ENCODE measurements at places on chromosomes 1 and 21.
A peak's percentile ranks its signal among the peaks of the same experiment; 100 is the strongest.

DNA sequence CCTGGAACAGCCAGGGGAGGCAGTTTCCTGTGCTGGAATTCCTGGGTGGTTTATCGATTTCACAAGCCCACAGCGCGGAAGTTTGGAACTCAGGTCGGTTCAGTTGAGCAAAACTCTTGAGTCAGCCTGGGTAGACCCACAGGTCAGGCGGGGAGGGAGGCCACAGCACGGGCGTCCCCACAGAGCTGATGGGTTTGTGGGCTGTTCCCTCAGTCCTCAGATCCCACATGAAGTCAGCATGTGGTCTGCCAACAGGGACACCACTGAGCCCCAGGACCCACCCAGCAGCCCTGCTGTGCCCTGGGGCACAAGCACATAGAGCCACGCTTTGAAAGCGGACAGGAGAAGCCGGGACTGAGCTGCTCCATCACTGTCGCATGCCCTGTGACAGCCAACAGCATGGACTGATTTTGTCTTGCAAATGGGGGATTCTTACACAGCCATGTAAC lies 17.4 kb downstream of the BMP8A start:
- no peak for DNase-seq

DNA sequence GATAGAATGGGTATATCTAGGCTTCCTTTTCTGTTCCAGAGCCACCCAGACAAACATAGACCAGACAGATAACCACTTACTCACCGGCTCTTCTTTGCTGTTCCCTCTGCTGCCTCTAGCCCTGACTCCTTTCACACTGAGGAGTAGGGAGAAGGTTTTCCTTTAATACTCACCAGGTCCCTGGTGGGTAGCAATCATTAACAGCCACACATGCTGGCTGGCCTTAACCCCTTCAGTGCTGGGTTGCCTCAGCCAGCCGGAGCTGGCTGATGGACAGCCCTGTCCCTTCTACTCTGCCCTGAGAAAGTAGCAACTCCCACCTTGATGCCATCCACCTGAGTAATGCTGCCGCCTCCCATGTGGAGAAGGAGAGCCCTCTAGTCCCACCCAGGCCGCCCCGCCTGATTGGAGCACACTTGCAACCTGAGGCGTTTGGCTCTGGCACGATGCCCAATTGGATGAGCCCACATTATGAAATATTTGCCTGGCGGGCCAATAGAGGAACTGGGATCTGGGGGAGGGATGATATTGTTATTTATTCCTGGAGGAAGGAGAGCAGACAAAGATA lies 71.6 kb downstream of the PLEKHA6 start:
- DNase-seq = no peak

DNA sequence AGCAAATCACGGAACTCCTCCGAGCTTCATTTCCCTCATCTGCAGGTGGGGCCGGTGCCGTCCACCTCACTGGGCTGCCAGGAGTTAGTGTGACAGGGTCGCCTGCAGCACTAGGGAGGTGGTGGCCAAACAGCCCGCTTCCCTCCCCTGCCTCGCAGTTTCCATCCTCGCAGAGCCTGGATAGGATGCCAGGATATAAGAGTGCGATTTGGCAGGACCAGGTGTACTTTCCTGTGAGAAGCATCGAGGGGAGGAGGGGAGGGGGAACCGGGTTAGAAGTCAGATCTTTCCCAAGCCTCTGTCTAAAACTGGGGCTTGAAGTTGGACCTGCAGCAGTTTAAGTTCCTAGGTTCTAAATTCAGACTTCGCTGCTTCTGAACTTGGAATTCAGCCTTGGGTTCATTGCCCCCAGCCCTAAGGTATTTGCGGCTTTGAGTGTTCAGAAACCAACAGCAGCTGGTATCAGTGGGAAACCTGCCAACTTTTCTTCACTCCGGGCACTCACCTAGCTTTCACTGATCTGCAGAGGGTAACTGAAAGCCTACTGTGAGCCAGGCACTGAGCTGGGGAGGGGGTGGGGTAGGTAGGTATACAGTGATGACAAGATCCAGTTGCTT lies 1.7 kb upstream of the JUN start:
- DNase-seq = no peak

- no peak for DNase-seq
Measured at GRCh38 chr1:183638649-183639387, 3.2 kb upstream of the ARPC5 start.

- no peak for DNase-seq
Measured at GRCh38 chr21:43731891-43732711, 13.2 kb downstream of the PDXK start.

GRCh38 chr1:234238060-234238459 lies 135.2 kb upstream of the COA6 start:
- DNase-seq = no peak

DNA sequence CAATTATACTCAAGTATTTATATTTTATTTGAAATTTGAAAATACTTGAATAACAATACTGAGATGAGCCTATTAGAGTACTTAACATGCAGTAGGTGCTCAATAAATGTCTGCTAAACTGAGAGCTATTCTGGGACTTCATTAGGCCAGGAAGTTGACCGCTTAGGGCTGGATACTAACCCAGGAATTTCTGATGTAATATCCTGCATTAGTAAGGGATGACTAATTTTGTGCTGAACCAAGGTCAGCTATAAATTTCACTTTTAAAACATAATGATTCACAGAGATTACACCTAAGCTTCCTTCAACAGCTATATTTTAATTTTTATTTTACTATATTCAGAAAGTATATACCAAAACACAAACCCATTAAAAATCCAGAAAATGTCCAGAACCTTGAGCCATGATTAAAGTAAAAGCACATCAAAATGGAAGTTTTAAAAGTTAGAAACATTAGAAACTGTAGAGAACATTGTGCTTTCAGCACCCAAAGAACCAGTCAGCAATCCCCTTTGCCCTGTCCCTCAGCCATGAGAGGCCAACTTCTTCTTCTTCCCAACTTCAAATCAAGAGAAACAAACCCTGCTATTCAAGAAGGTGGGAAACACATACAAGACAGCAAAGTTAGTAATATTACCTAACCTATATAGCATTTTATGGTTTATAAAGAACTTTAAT lies 35.4 kb downstream of the WNT2B start:
- DNase-seq = peak; percentile 45

DNA sequence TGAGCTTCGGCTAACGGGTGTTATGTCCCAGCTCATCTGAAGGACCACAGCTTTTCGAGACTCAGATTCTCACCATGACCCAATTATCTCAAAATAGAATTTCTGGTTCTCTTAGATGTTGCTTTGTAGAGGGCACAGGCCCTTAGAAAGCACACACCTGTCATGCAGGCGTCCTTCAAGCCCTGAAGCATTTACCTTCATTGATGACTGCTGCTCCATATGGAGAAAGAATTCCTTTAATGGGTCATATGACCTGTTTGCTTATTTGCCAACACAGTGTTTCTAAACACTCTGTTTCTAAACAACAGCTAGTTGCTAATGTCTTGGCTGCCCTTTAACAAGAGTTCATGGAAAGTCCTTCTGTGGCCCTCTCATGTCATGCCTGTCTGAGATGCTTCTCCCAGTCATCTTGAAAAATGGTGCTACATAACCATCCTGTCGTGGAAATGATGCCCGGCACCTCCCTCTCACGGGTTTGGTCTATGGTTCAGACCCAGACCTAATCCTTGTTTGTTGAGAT lies 495.7 kb downstream of the KIF26B start:
- DNase-seq = no peak

DNA sequence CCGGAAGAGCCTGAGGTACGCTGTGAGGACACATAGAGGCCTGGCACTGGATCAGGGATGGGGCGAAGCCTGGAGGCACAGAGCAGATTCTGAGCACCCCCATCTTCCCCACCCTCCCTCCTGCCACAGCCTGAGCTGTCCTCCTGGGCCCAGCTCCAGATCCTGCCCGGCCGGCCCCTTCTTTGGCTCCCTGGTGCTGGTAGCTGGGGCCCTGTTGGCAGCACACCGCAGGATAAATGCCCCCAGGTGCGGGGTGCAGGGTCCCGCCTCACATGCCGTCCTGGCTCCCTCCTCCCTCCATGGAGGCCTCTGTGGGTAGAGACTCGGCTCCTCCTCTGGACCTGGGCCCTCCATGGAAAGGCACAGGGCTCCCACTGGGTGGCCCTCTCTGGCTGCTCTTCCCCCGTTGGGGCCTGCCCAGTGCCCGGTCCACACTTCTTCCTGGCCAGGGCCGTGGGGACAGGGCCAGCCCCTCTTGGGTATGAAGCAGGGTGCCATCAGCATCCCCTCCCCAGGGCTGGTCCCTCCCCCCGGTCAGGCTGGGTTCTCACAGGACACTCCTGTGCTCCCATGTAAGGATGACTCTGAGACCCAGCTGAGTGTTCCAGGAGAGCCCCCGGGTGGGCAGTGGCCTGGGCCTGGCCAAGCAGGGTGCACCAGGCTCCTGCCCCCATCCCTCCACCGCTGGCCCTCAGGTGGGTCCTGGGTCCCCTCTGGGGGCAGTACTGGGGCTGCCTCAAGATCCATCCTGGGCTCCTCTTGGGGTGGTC lies 1.1 kb upstream of the OBSCN start:
- no peak for DNase-seq

GRCh38 chr1:159009287-159009686 lies 420 bp upstream of the IFI16 start:
- DNase-seq = no peak

GRCh38 chr1:244221991-244222390 lies 170.9 kb downstream of the ZBTB18 start:
- no peak for DNase-seq

GRCh38 chr1:116493484-116494352 lies 77.1 kb downstream of the CD58 start:
- no peak for DNase-seq

DNA sequence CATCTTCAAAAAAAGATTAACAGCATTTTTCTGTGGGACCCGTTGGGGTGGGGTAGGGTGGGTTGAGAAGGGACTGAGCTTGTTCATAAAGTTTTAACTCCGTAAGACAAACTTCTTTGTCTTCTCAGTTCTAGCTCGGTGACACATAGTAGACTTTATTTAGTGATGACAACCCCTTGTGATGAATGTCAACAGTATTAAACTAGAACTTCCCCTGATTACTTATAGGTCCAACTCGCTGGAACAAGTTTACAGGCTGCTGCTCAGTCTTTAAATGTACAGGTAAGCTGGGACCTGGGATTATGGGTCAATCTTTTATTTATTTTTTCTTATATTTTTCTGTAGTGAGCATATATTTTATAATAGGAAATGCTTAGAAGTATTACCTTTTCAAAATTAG lies 148.4 kb downstream of the CD247 start:
- DNase-seq = no peak

GRCh38 chr1:182595641-182596240 lies 6.7 kb upstream of the RNASEL start:
- DNase-seq = peak; percentile 23

Measured in amniotic stem cell (primary cell).